ENCODE measurements at places on chromosomes 16 and 17.

- no peak for DNase-seq
Measured at GRCh38 chr16:13779676-13780075, 140.3 kb upstream of the ERCC4 start.

DNA sequence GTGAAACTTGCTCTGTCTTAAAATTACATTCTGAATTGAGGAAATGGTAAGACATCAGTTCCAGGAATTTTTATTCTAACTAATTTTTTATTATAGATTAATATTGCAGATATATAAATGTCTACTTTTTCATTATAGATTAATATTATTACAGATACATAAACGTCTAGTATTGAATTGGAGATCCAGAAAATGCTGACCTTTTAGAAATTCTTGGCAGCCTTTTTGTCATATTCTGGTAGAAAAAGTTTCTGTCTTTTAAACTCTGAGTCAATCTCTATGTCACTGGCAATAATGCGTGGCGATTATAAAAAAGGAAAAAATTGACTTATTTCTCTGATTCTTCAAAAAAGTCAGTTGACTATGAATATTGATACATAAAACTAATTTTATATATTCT, 8.7 kb downstream of the ERCC4 start:
- no peak for DNase-seq

DNA sequence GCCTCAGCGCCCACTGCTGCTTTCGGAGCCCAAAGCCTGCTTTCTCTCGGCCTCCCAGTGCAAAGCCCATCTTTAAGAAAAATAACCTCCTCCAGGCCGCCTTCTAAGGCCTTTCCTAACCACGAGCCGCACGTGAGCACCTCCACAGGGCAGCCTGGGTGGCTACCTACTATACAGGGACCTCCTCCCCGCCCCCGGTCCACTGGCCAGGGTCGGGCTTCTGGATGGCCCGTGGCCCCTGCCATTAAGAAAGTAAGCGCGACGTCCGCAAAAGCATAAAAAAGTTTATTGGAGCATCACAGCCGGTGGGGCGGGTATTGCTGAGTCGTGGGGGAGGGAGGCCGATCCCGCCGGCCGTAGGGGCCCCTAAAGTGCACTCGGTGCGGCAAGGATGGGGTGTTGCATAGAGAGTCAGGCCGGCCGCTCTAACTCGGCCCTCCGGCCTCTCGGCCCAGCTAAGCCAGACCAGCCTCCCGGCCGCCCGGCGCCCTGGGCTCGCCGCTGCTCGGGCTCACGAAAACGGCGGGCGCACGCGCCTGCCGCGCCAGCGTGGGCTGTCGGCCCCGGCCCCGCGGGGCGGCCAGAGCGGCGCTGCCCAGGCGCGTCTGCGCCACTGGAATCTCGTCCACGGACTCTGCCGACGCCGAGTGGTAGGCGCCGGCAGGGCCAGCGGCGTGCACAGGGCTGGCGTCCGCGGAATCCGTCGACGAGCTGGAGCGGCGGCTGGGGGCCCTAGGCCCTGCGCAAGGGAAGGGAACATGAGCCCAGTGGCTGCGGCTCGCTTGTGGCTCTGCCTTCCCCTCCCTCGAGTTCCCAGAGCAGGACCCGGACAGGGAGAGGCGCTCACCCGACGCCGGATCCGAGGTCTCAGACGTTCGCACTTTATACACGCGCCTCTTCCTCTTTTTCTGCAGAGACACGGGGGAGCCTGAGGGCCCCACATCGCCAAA, 1.1 kb upstream of the TPPP3 start:
- no peak for DNase-seq

DNA sequence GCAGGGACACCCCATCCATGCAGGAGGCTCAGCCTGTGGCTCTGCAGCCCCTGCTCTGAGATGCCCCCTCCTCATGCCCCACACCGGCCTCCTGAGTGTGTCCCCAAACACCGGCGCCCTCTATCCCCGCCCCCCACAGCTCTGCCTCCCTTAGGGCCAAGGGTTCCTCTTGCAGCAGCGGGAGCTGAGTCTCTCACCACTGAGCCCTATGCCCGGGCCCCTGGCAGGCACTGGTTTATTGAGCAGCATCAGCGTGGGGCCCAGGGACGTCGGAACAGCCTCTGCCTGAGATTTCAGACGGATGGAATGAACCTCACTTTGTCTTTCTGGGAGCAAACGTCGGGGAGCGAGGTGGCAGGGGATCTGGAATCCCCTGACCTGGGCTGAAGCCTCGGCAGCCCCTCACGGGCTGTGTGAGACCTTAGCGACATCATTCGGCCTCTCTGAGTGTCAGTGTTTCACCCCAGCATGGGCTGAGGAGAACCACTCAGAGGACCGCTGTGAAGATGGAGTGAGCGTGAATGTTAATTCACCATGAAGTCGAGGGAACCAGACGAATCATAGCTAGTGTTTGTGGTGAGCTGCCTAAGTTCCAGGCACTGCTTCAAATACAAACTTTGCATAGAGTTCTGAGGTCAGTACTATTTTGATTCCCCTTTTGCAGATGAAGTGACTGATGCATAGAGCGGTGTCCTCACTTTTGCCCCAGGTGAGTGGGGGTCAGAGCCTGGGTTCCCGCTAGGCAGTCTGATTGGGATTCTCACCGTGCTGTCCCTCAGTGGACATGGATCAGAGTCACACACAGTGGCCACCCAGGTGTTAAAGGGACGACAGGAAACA, 5.3 kb upstream of the C16orf74 start:
- DNase-seq = no peak
